ENCODE measurements at places on chromosomes 3 and 15. TPM values are rescaled to one million over a fixed set of nuclear protein-coding genes. Genes with fewer than 3 reads are reported as not detected.

GRCh38 chr15:45458746-45459403 is 63.7 kb downstream of the SLC30A4 start:
- H3K4me3 ChIP-seq, result peak overlapping the region; percentile 39
- H3K36me3 ChIP-seq, result no peaks in the 10 kb centered on the region
- no peak overlapping the region for H3K27ac ChIP-seq
- DNase-seq, result peak; percentile 72

DNA sequence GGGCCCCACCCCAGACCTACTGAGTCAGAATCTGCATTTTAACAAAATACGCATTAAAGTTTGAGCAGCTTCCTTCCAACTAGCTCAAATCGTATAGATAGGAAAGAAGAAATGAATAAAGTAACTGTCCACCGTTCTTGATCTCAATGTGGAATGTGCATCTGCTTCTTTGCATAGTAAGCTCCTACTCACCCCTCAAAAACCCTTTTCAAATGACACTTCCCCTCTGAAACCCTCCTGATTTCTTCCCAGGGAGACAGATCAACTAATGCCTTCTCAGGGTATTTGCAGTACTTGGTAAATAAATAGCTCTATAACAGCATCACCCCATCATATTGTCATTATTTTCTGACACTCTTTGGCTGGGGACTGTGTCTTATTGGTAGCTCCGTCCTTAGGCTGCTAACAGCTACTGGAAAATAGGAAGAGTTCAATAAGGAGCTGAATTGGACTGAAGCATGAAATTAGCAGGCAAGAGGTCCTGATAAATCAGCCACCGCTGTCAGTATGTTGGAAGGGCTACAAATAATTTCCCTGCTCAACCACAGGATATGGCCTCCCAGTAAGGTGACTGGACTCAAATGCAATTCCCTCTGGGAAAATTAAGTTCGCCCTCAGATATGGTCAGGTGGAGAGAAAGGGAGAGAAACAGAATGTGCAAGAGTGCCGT is 10.2 kb downstream of the OXTR start:
- H3K27ac ChIP-seq, result no peak overlapping the region
- DNase-seq, result no peak
- no peak overlapping the region for H3K4me3 ChIP-seq
- H3K4me1 ChIP-seq, result no peaks in the 10 kb centered on the region
- H3K27me3 ChIP-seq, result no peaks in the 10 kb centered on the region

GRCh38 chr3:150073513-150073912 is 102.8 kb upstream of the PFN2 start:
- no peak overlapping the region for H3K4me3 ChIP-seq
- no peaks in the 10 kb centered on the region for H3K27me3 ChIP-seq
- DNase-seq, result no peak
- no peaks in the 10 kb centered on the region for H3K36me3 ChIP-seq

DNA sequence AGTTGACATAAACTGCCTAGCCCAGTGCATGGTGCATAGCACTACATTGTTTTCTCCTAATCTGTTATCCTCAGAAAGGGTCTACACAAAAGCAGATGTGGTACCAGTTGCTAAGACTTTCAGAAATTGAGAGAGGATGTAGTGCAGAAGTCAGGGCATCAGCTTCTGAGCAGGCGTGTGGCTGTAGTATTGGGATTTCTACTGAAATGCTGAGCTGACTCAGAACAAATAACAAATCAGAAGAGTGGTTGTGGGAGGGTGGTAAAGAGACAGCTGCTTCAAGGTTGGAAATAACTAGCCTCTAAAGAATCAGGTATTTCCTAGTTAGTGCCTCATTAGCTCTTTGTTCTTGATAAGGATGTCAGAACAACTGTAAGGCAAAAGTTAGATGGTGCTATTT is 161.3 kb downstream of the AKAP13 start:
- H3K27ac ChIP-seq, result no peak overlapping the region
- peaks cover 7% of the 10 kb centered on the region for H3K4me1 ChIP-seq

- no peaks in the 10 kb centered on the region for H3K36me3 ChIP-seq
- no peaks in the 10 kb centered on the region for H3K27me3 ChIP-seq
- H3K4me1 ChIP-seq, result no peaks in the 10 kb centered on the region
- no peak for DNase-seq
- H3K4me3 ChIP-seq, result no peak overlapping the region
- H3K27ac ChIP-seq, result no peak overlapping the region
Measured at GRCh38 chr3:131223373-131224289, 157.9 kb upstream of the NUDT16 start.

DNA sequence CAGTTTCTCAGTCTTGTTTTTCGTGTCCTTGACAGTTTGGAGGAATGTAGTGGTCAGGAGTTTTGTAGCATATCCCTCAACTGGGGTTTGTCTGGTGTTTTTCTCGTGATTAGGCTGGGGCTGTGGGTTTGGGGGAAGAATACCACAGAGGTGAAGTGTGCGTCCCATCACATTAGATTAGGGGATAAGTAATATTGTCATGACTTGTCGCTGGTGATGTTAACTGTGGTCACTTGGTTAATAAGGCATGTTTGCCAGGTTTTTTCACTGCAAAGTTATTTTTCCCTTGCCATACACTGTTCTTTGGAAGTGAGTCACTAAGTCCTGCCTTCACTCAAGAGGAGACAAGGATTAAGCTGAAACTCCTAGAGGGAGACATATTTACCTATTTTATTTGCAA is 39.1 kb downstream of the PAK2 start:
- no peaks in the 10 kb centered on the region for H3K27me3 ChIP-seq
- no peak for DNase-seq
- H3K27ac ChIP-seq, result no peak overlapping the region
- H3K36me3 ChIP-seq, result peaks cover 12% of the 10 kb centered on the region
- H3K4me1 ChIP-seq, result peaks cover 6% of the 10 kb centered on the region
- H3K4me3 ChIP-seq, result no peak overlapping the region

GRCh38 chr3:194840661-194841514 is 155.2 kb downstream of the FAM43A start:
- no peaks in the 10 kb centered on the region for H3K36me3 ChIP-seq
- DNase-seq, result no peak
- H3K27me3 ChIP-seq, result no peaks in the 10 kb centered on the region
- no peak overlapping the region for H3K27ac ChIP-seq
- no peaks in the 10 kb centered on the region for H3K4me1 ChIP-seq

- H3K4me3 ChIP-seq, result no peak overlapping the region
- H3K36me3 ChIP-seq, result peaks cover 2% of the 10 kb centered on the region
- no peak for DNase-seq
- no peaks in the 10 kb centered on the region for H3K27me3 ChIP-seq
- no peak overlapping the region for H3K27ac ChIP-seq
Measured at GRCh38 chr3:69182588-69183316, 60.4 kb upstream of the LMOD3 start.

DNA sequence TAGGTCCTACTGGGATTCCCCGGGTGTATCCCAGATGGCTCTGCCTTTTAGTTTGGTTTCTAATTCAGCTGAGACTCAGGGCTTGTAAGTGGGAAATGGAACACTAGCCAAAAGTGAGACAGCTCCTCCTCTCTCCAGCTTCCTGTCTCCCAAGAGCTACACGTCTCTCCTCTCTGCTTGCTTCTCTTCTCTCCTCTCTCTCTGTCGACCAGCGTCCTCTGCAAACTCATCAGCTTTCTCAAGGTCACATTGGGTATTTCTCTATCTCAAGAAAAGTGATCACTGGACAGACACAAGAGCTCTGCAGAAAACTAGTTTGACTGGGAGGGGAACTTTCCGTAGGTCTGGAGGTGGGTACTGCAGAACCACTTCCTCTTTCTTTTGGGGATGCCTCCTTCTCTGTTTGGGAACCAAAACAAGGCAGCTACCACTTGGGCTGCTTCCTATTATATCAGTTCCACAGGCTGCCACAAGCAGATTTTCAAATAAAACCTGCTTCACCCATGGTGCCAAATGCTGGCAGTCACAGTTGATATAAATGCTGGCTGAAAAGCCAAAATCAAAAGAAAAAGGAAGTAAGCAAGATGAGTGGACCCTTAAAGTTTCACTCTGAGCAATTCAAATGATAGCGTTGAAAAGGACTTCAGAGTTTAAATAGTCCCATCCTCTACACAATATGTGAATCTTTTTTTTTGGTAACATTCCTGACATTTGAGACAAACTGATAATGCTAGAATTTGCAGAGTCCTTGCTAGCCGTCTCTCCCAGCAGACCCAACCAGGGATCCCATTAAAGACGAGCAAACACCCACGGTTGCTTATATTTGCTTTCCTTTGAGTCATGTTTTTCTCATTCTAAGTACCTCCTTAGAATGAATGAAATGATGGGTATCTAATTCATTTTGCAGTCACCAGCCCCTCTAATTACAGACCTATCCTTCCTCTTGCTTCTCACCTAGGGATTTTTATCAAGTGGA is 7.2 kb upstream of the DYNC1LI1 start:
- H3K27me3 ChIP-seq, result no peaks in the 10 kb centered on the region
- no peaks in the 10 kb centered on the region for H3K36me3 ChIP-seq
- H3K4me1 ChIP-seq, result no peaks in the 10 kb centered on the region
- peak; percentile 45 for DNase-seq
- no peak overlapping the region for H3K4me3 ChIP-seq

GRCh38 chr3:117617906-117618305 is 908.3 kb downstream of the TUSC7 start:
- no peaks in the 10 kb centered on the region for H3K27me3 ChIP-seq
- no peak overlapping the region for H3K4me3 ChIP-seq
- no peaks in the 10 kb centered on the region for H3K4me1 ChIP-seq
- no peaks in the 10 kb centered on the region for H3K36me3 ChIP-seq
- no peak overlapping the region for H3K27ac ChIP-seq
- DNase-seq, result no peak

DNA sequence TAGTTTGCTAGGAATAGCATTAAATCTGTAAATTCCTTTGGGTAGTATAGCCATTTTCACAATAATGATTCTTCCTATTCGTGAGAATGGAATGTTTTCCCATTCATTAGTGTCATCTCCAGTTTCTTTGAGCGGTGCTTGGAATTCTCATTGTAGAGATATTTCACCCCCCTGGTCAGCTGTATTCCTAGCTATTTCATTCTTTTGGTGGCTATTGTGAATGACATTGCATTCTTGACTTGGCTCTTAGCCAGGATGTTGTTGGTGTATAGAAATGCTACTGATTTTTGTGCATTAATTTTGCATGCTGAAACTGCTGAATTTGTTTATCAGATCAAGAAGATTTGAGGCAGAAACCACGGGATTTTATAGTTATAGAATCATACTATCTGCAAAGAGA is 690.5 kb upstream of the ALCAM start:
- no peaks in the 10 kb centered on the region for H3K36me3 ChIP-seq
- H3K27ac ChIP-seq, result no peak overlapping the region
- no peak overlapping the region for H3K4me3 ChIP-seq

GRCh38 chr3:184133840-184134745 is 1.1 kb upstream of the EIF2B5 start:
- H3K4me1 ChIP-seq, result peaks cover 15% of the 10 kb centered on the region
- H3K4me3 ChIP-seq, result peak overlapping the region; percentile 99
- no peaks in the 10 kb centered on the region for H3K36me3 ChIP-seq
- peak overlapping the region; percentile 77 for H3K27ac ChIP-seq

- no peaks in the 10 kb centered on the region for H3K4me1 ChIP-seq
- no peak overlapping the region for H3K27ac ChIP-seq
- H3K36me3 ChIP-seq, result no peaks in the 10 kb centered on the region
- no peak overlapping the region for H3K4me3 ChIP-seq
Measured at GRCh38 chr15:101048176-101048575, 129.0 kb downstream of the LRRK1 start.

DNA sequence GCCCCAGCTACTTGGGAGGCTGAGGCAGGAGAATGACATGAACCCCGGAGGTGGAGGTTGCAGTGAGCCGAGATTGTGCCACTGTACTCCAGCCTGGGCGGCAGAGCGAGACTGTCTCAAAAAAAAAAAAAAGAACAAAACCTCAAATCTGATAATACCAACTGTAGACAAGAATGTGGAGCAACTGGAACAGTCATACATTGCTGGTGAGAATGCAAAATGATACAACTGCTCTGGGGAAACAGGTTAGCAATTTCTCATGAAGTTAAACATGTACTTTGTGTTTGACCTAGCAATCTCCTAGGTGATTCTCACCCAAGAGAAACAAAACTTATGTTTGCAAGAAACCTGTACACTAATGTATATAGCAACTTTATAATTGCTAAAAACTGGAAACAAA is 4.4 kb upstream of the VHL start:
- no peaks in the 10 kb centered on the region for H3K36me3 ChIP-seq
- no peak overlapping the region for H3K4me3 ChIP-seq
- no peak for DNase-seq
- H3K27ac ChIP-seq, result no peak overlapping the region
- H3K27me3 ChIP-seq, result no peaks in the 10 kb centered on the region
- no peaks in the 10 kb centered on the region for H3K4me1 ChIP-seq

- no peak overlapping the region for H3K4me3 ChIP-seq
- DNase-seq, result no peak
- H3K27ac ChIP-seq, result no peak overlapping the region
Measured at GRCh38 chr15:34591306-34591705, 7.9 kb upstream of the GOLGA8B start.

DNA sequence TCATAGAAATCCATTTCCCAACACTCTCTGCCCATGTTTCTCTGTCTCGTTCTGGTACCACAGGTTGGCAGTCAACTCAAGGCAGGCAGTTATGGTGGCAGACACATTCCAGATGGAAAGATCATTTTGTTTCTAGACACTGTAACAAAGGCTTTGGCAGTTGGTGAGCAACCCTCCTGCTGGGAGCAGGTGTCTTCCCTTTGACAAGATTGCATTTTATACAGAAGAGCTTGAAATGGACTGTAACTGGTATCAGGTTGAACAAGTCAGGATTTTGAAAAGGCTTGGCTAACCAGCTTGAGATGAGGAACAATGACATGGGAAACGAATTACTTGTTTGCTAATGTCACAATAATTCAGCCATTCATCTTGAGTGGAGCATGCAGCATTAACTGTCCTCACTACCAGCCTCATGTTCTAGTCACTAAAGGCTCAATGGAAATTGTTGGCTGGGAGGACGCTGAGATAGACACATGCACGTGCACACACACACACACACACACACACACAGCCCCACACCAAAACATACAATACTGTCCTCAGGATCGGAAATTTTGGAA is 170.0 kb downstream of the SEMA6D start:
- no peak overlapping the region for H3K27ac ChIP-seq
- H3K36me3 ChIP-seq, result no peaks in the 10 kb centered on the region
- no peaks in the 10 kb centered on the region for H3K4me1 ChIP-seq
- H3K4me3 ChIP-seq, result no peak overlapping the region
- no peak for DNase-seq

DNA sequence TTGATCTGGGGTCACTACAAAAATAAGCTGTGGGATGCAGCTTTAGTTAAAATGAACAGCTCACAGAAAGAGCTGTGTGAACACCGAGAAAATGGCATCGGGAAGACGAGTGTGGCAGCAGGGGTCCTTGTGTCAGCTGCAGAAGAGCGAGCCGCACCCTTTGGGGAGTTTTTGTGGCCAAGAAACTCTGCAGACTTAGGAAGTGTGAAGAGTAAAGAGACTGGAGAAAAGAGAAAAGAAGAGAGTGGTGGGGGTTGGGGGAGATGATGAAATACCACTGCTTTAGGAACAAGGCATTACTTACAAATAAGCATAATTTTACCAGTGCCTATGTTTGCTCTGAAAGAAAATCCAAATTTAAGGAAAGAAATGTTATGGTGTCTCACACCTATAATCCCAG is 147.8 kb downstream of the LRRC28 start:
- no peaks in the 10 kb centered on the region for H3K27me3 ChIP-seq
- H3K36me3 ChIP-seq, result no peaks in the 10 kb centered on the region
- H3K4me1 ChIP-seq, result peaks cover 5% of the 10 kb centered on the region
- H3K27ac ChIP-seq, result no peak overlapping the region
- no peak for DNase-seq

The CAMK2N2 gene
- 0.39 TPM for polyA plus RNA-seq

The KBTBD8 gene
- 0.43 TPM for polyA plus RNA-seq

The DUOX2 gene
- polyA plus RNA-seq, result 0.26 TPM

The LCTL gene
- polyA plus RNA-seq, result not detected
